ENCODE measurements at places on chromosomes 11 and 22. TPM values are rescaled to one million over a fixed set of nuclear protein-coding genes. Genes with fewer than 3 reads are reported as not detected.

The CHID1 gene
- 107 TPM for total RNA-seq

The PIK3IP1 gene
- total RNA-seq: 25.8 TPM

The ARHGAP8 gene
- 29.4 TPM for total RNA-seq

The RNASEH2C gene
- total RNA-seq: 61.6 TPM

The RAB6A gene
- total RNA-seq: 133 TPM

The GLYAT gene
- total RNA-seq: not detected

The TPBGL gene
- total RNA-seq: not detected

The CDC42EP2 gene
- total RNA-seq: 9.5 TPM

The MS4A6E gene
- total RNA-seq: not detected

The YPEL1 gene
- total RNA-seq: not detected

The GRM5 gene
- total RNA-seq: not detected

The OR8J3 gene
- not detected for total RNA-seq

The MRGPRE gene
- not detected for total RNA-seq

The TRIM51 gene
- not detected for total RNA-seq

The PRR5L gene
- 7.5 TPM for total RNA-seq

The GSTT2B gene
- total RNA-seq: 2.1 TPM

The CBX6 gene
- total RNA-seq: 12.4 TPM

The CDK2AP2 gene
- 45.8 TPM for total RNA-seq

The TSSK2 gene
- not detected for total RNA-seq

The E2F8 gene
- 2.1 TPM for total RNA-seq

The OR4C12 gene
- not detected for total RNA-seq

The NLRP14 gene
- 0.07 TPM for total RNA-seq

The TANGO2 gene
- 18.9 TPM for total RNA-seq

The SOX10 gene
- not detected for total RNA-seq

The OR51B5 gene
- not detected for total RNA-seq

The LINC01488 gene
- total RNA-seq: not detected

The ZC3H7B gene
- total RNA-seq: 39.1 TPM

Data from airway epithelial cell (primary cell).